GM03348 (cell line): ENCODE measurements at places on chromosomes 16 and 17.

GRCh38 chr16:75116081-75116910, at the start of gene LDHD:
Gene LDHD, minus strand, starts transcription at chr16:75116780. Its CDS starts 60 bp downstream, at chr16:75116720.
- DNase-seq = peak; percentile 93

GRCh38 chr16:71840052-71840451, 5.7 kb upstream of the ATXN1L start:
- DNase-seq = peak; percentile 74

GRCh38 chr17:50943575-50943933, 77.4 kb upstream of the TOB1 start:
- DNase-seq = no peak

DNA sequence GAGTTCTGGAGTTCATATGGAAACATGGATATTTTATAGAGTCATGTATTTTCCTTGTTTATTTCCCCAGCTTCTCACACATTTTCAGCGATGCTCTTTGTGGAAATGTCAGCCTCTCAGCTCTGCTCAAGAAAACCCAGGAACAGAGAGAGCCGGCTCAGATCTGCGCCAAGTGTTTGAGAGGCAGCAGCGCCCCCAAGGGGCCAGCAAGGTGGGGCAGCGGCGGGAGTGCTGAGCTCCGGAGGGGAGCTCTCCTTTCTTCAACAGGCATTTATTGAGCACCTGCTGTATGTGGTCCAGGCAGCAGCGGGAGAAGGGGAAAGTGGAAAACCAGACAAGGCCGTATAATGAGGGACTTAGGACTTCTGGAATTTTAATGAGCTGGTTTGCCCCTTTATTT, 421.1 kb upstream of the C16orf82 start:
- no peak for DNase-seq

DNA sequence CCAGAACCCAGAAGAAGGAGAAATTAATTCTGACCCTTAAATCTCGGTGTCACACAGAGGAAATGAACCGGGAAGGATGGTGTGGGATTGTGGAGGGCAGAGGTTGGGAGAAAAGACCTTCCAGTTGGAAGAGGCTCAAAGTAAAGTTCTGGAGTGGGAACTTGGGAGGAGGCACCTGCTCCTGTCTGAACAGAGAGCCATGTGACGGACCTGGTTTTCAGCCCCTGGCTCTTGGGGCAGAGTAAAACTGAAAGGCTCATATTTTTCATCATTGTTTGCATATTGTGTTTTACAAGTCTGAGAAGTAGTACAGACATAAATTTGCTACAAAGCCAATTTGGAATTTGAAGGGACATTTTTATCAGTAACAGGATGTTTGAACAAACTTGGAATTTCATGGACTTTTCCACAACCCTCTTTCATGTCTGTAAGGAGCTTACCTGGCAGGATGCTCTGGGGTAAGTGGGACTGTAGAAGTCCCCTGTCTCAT, 24.4 kb upstream of the SEC14L1 start:
- DNase-seq = no peak
